D721Med (cell line): ENCODE measurements at places on chromosomes 16 and 17.

GRCh38 chr16:29765167-29766032 is 12.7 kb upstream of the ZG16 start:
- no peak for DNase-seq

DNA sequence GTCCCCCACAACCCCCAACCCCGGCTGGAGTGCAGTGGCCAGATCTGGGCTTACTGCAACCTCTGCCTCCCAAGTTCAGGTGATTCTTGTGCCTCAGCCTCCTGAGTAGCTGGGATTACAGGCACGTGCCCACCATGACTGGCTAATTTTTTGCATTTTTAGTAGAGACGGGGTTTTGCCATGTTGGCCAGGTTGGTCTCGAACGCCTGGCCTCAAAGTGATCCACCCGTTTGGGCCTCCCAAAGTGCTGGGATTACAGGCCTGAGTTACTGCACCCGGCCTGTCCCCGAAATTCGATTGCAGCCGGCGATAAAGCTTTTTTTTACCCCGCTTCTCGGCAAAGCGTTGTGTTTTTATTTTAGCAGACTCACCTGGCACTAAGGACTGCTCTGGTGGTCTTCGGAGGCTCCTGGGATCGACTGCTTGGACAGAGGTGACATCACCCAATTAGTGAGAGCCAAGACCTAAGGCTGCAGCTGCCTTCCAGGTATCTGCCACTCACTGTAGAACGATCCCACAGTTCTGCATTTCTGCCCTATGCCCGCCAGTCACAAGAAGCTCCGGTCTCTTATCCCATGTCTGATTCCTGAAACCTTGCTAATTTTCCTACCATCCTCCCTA is 82.2 kb upstream of the ARL4D start:
- DNase-seq: no peak

GRCh38 chr17:49690256-49690655 is 12.4 kb upstream of the SPOP start:
- peak; percentile 62 for DNase-seq

DNA sequence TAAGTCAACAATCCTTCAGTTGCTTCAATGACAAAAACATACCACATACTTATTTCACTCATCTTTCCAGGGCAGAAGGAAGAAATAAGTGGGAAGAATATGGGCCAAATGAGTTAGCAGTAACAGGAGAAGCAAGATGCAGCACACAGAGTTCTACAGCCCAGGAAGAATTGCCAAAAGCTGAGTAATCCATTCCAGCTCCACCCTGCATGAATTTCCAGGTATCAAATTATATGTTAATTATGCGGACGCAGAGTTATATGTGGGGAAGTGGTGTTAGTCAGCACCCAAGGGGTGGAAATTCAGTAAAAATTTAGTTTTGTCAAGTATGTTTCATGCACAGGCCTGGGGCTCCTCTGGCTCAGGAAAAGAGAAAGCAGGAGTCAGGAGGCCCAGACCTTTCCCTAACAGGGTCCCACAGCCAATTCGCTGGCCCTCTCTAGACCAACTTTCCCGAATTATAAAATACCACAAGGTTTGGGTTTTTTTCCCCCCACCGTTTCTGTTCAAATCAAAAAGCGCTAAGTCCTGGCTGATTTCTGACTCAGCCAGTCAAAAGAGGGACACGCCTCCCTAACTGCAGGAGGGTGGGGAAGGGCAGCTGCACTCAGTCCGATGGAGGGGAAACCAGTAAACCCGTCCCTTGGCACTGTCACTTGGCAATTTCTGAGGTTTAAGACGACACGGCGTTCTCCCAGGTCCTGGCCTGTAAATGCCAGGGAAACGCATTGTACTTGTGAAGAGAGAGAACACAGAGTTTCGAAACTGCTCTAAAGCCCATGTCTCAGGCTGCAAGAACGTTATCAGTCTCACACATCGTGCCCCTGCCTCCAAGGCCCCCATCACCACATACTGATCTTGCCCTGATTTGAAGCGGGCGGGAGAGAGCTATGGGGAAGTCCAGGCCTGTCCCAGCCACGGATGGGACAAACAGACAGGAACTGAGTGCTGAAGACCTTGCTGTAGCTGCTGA is 58.1 kb downstream of the ZFHX3 start:
- no peak for DNase-seq

GRCh38 chr16:4290236-4290830 is 17.5 kb upstream of the TFAP4 start:
- DNase-seq: no peak

- no peak for DNase-seq
Observed at GRCh38 chr17:75144816-75145512, 9.3 kb downstream of the JPT1 start.

DNA sequence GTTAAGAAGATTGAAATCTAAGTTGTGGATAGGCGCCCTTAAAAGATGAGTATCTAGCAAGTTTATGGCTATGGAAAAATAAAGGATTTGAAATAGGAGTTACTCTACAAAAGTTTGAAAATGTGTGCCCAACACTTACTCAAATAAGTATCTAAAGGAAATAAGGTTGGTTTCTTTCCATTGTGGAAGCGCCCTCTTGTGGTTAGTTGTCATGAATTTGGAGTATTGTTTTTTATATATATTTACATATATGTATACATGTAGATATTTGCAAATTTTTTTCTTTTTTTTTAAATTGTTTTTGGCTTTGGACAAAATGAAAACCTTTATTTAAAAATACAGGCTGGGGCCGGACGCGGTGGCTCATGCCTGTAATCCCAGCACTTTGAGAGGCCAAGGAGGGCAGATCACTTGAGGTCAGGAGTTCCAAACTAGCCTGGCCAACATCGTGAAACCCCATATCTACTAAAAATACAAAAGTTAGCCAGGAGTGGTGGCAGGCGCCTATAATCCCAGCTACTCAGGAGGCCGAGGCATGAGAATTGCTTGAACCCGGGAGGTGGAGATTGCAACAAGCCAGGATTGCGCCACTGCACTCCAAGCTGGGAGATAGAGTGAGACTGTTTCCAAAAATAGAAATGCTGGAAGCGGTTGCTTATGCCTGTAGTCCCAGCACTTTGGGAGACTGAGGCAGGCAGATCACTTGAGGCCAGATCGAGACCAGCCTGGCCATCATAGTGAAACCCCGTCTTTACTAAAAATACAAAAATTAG is 24.0 kb upstream of the VPS4A start:
- no peak for DNase-seq

DNA sequence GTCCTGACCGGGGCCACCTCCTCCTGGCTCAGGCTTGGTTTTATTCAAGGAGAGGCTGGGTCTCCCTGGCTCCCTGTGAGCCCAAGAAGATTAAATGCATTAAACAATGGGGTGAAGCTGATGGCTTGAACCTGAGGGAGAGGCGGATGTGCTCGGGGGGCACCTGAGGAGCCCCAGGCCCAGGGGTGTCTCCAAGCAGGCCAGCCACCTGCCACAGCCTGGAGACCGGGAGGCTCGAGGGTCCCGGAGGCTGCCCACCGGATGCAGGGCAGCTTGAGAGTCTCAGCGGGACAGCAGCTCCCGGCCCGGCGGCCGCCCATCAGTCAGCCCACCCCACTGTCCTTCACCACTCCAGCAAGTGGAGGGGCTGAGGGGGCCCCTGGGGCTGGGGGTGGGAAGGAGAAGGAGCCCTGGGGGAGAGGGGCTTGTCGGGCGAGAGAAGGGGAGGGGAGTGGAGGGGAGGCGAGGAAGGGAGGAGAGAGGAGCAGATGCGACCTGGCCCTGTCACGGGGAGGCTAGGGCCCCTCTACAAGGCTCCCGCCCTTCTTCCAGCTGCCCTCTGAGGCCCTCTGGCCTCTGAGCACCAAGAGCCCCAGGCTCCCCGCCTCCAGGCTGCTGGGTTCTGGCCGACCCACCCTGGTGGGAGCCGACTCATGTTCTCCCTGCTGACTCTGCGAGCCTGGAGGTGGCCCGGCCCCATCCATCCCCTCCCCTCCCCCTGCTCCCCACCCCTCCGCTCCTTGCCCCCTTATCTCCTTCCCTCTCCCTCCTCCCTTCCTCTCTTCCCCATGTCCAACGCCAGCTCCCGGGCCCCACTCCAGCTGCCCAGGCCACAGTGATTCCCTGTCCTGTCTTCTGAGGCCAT is 13.2 kb downstream of the CD7 start:
- no peak for DNase-seq

GRCh38 chr16:30524575-30525568 is 1.5 kb downstream of the ZNF768 start:
- no peak for DNase-seq
